ENCODE measurements at places on chromosomes 2 and 18.

- no peak for DNase-seq
Measured at GRCh38 chr18:28398471-28398870, 221.5 kb upstream of the CDH2 start.

GRCh38 chr2:217643789-217644301, 358.9 kb downstream of the TNS1 start:
- DNase-seq = no peak

GRCh38 chr2:188383158-188383557, 91.5 kb downstream of the GULP1 start:
- DNase-seq = no peak

GRCh38 chr2:68931799-68932198, 20.9 kb downstream of the GKN2 start:
- no peak for DNase-seq

DNA sequence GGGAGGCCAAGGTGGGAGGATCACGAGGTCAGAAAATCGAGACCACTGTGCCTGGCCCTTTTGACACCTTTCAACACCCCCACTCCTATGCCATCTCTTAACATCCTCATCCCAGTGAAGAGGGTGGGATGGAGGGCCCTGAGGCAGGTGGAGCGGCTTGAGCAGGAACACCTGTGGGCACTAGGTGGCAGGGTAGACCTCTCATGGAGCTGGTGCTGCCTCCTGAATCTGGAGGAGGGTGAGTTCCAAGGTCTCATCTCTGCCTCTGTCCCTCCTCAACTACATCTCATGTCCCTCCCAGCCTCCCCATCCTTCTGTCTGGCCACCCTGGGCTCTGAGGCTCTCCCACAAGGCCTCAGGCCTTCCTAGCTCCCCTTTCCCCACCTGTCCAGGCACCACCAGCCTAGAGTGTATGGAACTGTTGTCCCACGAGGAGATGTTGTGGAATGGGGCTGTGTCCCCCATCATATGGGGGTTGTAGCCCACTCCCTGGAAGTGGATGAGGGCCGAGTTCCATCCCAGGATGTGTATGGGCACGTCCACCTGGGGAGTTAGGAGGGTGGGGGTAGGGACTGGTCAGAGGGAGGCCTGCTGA, 17.0 kb upstream of the CRYBA2 start:
- no peak for DNase-seq
